ENCODE measurements at places on chromosomes 2 and 18.

- no peak for DNase-seq
Measured at GRCh38 chr2:49254401-49254800, 100.1 kb upstream of the FSHR start.

DNA sequence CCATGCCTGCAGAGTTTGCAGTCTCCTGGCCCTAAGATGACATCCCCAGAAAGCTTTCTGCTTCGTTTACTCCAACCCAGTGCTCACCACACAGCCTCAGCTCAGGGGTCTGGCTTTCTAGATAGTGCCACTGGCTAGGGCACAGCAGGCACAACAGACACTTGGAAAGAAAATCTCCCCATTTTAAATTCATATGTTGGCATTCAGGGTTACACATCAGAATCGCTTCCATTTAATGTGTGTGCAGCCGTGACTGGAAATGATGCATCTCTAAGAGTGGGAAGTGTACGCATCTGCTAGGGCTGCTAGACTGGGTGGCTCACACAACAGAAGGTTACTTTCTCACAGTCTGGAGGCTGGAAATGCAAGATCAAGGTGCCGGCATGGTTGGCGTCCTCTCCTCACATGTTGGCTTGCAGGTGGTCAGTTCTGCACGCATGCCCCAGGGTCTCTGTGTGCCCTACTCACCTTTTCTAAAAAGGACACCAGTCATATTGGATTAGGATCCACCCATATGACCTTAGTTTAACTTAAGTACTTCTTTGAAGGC lies 329.4 kb upstream of the RAB12 start:
- no peak for DNase-seq

GRCh38 chr2:24907116-24907515 lies 12.9 kb downstream of the ADCY3 start:
- DNase-seq = no peak

- DNase-seq = no peak
Measured at GRCh38 chr2:33616873-33617272, 17.8 kb upstream of the FAM98A start.

DNA sequence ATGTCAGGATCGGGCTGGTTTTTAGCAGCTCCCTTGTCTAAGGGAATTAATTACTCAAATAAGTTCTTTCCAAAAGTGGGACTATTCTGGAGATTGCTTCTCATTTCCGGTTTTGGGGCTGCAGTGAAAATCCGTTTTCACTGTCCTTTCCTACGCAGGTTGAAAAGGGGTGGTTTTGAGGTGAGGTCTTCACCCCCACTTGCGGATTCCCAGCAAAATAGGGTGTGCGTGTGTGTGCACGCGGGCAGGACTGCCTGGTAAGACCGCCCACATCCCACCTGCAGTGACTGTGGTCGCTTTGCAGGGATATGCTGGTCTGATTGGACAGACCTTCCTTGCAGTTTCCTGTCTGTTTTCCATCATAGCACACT lies 472 bp upstream of the PLEKHM3 start:
- no peak for DNase-seq

GRCh38 chr2:167287212-167287611 lies 398.9 kb downstream of the XIRP2 start:
- DNase-seq = no peak

DNA sequence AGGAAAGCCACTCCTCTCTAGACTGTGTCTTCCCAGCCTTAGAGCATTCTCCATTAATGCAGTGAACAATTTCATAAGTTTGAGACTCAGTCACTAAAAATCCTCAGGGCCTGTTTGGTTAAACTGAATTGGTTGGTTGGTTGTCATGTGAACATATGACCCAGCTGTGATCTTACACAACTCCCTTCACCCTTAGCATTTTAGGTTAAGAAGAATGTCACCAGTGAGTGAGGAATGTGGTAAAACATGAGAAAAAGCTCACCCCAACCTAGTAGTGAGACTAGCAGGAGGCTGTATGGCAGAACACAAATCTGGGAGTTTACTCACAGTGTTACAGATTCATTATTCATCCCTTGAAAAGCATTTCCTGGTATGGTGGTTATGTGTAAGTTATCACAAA lies 32.4 kb downstream of the LHCGR start:
- DNase-seq = no peak

- DNase-seq = no peak
Measured at GRCh38 chr2:230016844-230017243, 51.9 kb downstream of the SLC16A14 start.

GRCh38 chr2:212921061-212921460 lies 230.4 kb downstream of the IKZF2 start:
- DNase-seq = no peak

- DNase-seq = no peak
Measured at GRCh38 chr2:20939931-20940795, 103.7 kb downstream of the APOB start.

- no peak for DNase-seq
Measured at GRCh38 chr18:26535630-26536029, 12.7 kb downstream of the KCTD1 start.

GRCh38 chr2:157333304-157334047 lies 7.9 kb upstream of the ERMN start:
- DNase-seq = no peak

DNA sequence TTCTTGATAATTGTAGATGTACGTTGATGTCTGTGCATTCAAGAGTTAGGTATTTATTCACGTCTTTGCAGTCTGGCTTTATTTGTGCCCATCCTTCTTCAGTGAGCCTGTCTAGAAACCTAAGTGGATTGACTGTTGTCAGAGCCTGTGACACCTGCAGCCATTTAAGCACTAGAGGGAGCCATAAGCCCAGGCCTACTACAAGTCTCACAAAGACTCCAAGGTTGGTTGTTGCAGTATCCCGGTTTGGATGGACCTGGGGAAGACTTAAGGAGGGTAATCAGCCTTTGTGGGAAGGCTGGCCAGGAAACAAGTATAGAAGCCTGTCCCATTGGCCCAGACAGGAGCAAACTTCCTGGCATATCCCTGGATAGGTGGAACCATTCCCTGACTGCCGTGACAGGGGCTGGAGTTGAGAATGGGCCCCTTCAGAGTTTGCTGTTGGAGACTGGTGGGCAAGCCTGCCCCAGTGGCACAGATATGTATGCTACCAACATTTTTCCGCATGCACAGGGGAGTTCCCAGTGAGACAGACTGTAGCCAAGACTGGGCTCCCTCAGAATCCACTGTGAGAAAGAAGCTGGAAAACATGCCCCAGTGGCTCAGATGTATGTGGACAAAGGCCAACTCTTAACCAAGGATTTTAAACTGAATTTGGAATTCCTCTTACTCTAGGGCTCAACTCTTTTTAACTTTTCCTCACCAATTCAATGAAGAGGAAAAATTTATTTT lies 9.3 kb upstream of the LRRC30 start:
- no peak for DNase-seq

GRCh38 chr2:196563876-196564275 lies 75.6 kb upstream of the CCDC150 start:
- DNase-seq = no peak

DNA sequence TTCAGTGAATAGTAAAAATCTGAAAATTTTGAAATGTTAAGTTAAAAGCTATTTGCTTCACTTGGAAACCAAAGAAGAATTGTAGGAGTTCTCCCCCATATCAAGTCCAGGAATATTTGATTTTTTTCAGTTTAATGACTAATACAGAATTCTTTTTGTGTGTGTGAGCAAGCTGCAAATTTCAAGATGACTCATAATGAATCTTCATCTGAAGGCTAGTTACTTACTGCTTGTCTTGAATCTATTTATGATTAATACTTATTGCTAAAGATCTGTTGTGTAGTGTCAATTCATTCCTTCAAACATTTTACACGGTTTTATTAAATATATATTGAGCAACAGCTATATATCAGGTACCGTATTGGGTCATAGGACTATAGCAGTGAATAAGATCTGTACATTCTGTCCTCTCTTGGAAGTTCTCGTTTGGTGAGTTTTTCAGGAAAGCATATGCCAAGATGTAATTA lies 47.8 kb upstream of the CAVIN2 start:
- DNase-seq = no peak

DNA sequence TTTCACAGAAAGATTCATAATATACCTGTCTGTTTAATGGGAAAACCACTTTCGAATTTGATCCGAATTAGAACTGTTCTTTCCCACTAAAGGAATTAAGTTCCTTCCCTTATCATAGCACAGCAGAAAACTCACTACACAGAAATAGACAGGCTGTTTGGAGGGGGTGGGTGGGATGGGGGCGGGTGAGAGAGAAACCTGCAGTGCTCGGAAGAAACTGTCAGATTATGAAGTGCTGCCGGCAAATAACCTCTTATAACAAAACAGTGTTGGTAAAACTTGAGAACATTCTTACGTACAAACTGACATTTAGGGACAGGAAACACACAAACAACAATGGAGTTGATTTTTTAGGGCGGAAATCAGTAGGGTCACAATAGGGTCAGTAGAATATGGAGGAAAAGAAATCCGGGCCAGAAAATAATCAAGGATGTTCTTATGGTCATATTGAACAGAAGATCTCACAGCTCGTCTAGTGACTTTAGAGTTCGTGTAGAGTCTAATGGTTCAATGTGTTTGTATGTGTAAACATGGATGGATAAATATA lies 756.0 kb upstream of the LRATD1 start:
- DNase-seq = no peak

DNA sequence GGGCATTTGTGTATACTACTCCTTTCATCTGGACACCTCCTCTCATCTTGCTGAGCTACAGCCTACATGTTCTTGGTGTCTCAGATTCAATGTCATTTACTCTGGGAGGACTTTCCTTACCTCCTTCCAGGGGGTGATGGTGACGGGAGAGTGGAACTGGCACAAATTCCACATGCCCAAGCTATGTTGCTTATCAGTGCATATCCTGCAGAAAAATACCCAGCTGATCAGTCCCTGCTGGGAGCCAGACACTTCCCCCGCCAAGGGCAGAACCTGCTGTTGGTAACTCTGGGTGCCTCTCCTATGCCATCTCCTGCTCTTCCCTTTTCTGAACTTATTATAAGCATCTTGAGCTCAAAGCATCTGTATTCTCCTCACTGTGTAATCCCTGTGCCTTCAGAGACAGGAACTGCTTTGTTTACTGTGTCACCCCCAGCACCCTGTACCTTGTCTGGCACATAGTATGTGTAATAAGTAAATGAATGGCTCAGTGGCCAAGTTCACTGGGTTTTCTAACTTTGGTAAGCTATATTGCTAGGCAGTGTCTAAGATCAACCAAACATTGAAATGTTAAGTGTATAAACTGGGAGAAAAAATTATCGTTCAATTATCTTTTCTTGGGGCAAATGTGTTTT lies 87.7 kb upstream of the LPIN2 start:
- DNase-seq = no peak

DNA sequence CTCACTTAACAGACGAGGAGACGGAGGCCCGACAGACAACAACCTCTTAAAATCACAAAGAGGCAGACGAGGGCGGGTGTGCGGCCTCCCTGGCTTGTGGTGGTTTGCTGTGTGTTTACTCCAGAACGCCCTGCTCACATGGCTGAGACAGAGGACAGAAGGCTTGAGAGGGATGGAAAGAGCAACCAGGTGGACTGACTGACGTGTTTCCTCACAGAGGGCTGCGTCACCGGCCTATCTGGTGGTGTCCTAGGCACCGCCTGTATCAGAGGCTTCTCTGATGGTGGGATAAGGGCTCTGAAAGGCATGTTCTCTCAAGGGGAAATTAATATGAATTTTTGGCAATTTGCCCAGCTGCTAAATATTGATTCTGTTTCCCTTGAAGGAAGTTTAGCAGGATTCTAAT lies 47.0 kb upstream of the RALBP1 start:
- DNase-seq = no peak

GRCh38 chr2:188628989-188629752 lies 337.5 kb downstream of the GULP1 start:
- DNase-seq = no peak

DNA sequence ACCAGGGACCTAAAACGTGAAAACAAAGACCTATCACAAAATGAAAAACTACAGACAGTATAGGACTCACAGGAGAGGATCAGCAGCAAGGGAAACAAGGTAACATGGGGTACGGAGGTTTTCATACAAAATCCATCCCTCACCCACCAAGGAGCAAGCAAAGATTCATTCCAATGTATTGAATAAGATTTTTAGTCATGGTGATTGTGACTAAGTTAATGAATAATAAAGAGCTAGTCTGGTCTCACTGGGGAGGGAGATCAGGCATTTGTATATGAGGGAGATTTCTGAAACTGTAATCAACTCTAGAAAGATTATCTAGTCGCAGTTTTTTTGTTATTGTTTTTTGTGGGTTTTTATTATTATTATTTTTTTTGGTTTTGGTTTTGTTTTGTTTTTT lies 336.5 kb upstream of the MMADHC start:
- DNase-seq = no peak

GRCh38 chr2:118830881-118831280 lies 16.6 kb downstream of the EN1 start:
- no peak for DNase-seq

DNA sequence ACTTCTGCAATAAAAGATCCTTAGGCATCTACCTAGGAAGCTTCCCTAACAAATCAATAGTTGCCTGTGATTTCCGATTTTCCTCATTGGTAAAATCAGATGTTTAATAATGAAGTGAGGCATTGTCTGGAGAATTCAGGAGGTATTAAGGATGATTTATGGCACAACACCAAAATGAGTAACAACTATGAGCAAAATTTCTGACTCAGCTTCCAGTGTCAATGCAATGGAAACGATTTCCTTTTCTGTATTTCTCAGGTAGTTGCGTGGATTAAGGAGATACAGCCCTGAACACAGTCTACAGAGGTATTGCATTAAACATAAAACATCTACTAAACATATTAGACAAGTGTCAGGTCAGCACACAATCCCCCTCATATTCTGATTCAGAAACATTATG lies 99.5 kb downstream of the EPB41L3 start:
- no peak for DNase-seq

GRCh38 chr2:10378189-10378588 lies 69.9 kb downstream of the ODC1 start:
- no peak for DNase-seq

DNA sequence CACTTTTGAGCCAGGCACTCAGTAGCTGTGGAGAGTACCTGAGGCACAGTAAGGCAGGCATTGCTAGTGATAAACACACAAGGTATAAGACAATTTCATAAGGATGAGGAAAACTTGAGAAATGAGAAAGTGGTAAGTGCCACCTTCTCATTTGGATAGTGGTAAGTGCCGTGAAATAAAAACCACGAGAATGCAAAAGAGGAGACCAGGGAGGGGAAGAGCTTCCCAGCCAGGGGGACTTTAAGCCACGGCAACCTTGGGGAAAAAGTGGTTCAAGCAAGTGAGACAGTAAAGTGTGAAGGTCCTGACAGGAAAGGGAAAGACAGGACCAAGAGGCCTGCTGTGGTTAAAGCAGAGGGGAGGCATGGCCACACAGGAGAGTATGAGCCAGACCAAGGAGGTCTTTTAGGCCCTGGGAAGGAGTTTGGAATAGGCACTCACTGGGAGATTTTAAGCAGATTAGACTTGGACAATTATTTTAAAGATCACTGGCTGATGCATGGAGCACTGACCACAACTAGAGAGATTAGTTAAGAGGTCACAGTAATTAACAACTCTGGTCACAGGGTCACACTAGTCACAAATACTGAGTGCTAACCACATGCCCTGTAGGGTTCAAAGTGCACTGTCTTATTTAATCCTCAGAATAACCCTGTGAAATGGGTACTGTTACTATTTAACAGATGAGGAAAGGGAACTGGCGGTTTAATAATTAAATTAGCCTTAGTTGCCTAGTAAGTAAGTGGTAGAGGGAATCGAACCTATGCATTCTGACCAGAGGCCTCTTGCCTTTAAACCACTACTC lies 50.1 kb downstream of the THOC1 start:
- DNase-seq = no peak

- no peak for DNase-seq
Measured at GRCh38 chr2:127130421-127130820, 23.5 kb upstream of the BIN1 start.

Data from activated CD8-positive, alpha-beta memory T cell treated with anti-CD3 and anti-CD28 coated beads for 4 hours (primary cell).